Thoracic aorta endothelial cell (primary cell): ENCODE measurements at places on chromosomes 7 and 10. TPM values are rescaled to one million over a fixed set of nuclear protein-coding genes. Genes with fewer than 3 reads are reported as not detected.

The OGDHL gene
- 0.22 and 0.27 TPM in 2 replicates for total RNA-seq

The PHKG1 gene
- total RNA-seq, result 0.27 and 0.57 TPM in 2 replicates

The HTR5A gene
- not detected in 2 replicates for total RNA-seq

The ZKSCAN5 gene
- total RNA-seq, result 13.6 and 14.8 TPM in 2 replicates

The NAT16 gene
- total RNA-seq, result not detected in 2 replicates

The CCL24 gene
- 0.53 TPM in 1 of 2 replicates, not detected in the other for total RNA-seq

The SKIDA1 gene
- total RNA-seq, result 0.66 and 0.72 TPM in 2 replicates

The NPY gene
- not detected in 2 replicates for total RNA-seq

The ADK gene
- total RNA-seq, result 89.0 and 101 TPM in 2 replicates

The OR13A1 gene
- total RNA-seq, result not detected in 2 replicates

The RNF32 gene
- total RNA-seq, result 0.13 and 0.29 TPM in 2 replicates

The HABP2 gene
- not detected in 2 replicates for total RNA-seq

The CPN1 gene
- total RNA-seq, result not detected in 2 replicates

The ACSM6 gene
- total RNA-seq, result not detected in 2 replicates

The ZNF487 gene
- 1.9 and 2.7 TPM in 2 replicates for total RNA-seq

The CUEDC2 gene
- 44.4 and 49.7 TPM in 2 replicates for total RNA-seq

The AGAP5 gene
- total RNA-seq, result 2.4 and 6.0 TPM in 2 replicates

The PPP1R3C gene
- total RNA-seq, result 1.1 and 1.6 TPM in 2 replicates

The HOXA6 gene
- 5.4 TPM in 1 of 2 replicates, not detected in the other for total RNA-seq

The HSPA14 gene
- 25.5 and 27.7 TPM in 2 replicates for total RNA-seq

The FAM241B gene
- 0.13 TPM in 1 of 2 replicates, not detected in the other for total RNA-seq

The FGFR2 gene
- 0.27 and 0.36 TPM in 2 replicates for total RNA-seq

The TAS2R41 gene
- not detected in 2 replicates for total RNA-seq

The FGF8 gene
- total RNA-seq, result 0.13 TPM in 1 of 2 replicates, not detected in the other

The COPS6 gene
- total RNA-seq, result 103 and 116 TPM in 2 replicates

The ANXA8 gene
- not detected in 2 replicates for total RNA-seq

The ADAM8 gene
- total RNA-seq, result 0.07 and 0.13 TPM in 2 replicates

The PTPRN2 gene
- 0.66 and 1.3 TPM in 2 replicates for total RNA-seq
